ENCODE measurements at places on chromosomes 2 and 18. TPM values are rescaled to one million over a fixed set of nuclear protein-coding genes. Genes with fewer than 3 reads are reported as not detected.

The SCN3A gene
- 0.12 TPM for total RNA-seq

The ARHGAP25 gene
- total RNA-seq = 1.1 TPM

The ABCG8 gene
- not detected for total RNA-seq

The MYO3B gene
- total RNA-seq = under 0.01 TPM

The CD207 gene
- not detected for total RNA-seq

The AQP12B gene
- not detected for total RNA-seq

The TBR1 gene
- total RNA-seq = not detected

The MC2R gene
- total RNA-seq = not detected

The KATNAL2 gene
- 3.1 TPM for total RNA-seq

The GKN1 gene
- total RNA-seq = not detected

The FEV gene
- total RNA-seq = not detected

The CCT4 gene
- 211 TPM for total RNA-seq

The AFF3 gene
- 3.1 TPM for total RNA-seq

The PRR30 gene
- not detected for total RNA-seq

The SERPINB13 gene
- total RNA-seq = not detected

The SEPTIN2 gene
- 328 TPM for total RNA-seq

The NLRC4 gene
- total RNA-seq = not detected

The EGR4 gene
- not detected for total RNA-seq

The ORC4 gene
- total RNA-seq = 47.0 TPM

The GPAT2 gene
- total RNA-seq = 13.7 TPM

The RAMP1 gene
- 13.1 TPM for total RNA-seq

The HOXD4 gene
- 0.22 TPM for total RNA-seq

The VWA3B gene
- total RNA-seq = not detected

The PCARE gene
- total RNA-seq = not detected

Measured in uterine smooth muscle cell (primary cell).